Progenitor cell of endocrine pancreas (in vitro differentiated cells): ENCODE measurements at places on chromosomes 12 and 14. TPM values are rescaled to one million over a fixed set of nuclear protein-coding genes. Genes with fewer than 3 reads are reported as not detected.

GRCh38 chr12:86697916-86698640 lies 441.9 kb upstream of the MGAT4C start:
- no peak overlapping the region for H3K4me3 ChIP-seq
- no peak for DNase-seq
- H3K4me1 ChIP-seq, result no peaks in the 10 kb centered on the region
- H3K27me3 ChIP-seq, result no peaks in the 10 kb centered on the region
- H3K36me3 ChIP-seq, result no peaks in the 10 kb centered on the region

DNA sequence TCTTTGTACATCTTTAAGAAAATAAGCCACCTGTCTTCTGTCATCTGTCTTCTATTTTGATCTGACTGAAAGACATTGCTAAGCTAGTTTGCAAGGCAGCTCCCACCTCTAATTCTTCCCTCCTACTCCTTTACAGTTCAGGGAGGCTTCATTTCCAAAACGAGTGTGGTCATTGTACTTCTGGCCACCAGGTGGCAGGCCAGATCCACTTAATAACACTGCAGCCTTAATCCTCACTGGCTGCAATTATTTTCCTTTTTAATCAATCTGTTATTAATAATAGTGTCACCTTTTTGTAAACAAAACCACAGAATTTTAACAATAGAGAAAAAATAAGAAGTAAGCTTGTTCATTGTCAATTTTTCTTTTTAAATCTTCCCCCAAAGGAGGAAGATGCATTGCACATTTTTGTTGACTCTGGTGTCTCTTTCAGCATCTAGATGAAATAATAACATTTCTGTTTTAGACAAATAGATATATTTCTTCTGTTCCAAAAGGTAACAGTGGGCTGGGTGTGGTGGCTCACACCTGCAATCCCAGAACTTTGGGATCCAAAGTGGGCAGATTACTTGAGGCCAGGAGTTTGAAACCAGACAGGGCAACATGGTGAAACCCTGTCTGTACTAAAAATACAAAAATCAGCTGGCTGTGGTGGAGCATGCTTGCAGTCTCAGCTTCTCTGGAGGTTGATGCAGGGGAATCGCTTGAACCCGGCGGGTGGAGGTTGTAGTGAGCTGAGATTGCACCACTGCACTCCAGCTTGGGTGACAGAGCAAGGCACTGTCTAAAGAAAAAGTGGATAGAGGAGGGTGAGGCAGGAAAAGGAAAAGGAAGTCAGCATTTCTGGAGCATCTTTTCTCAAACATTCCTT lies 23.3 kb downstream of the GABARAPL1 start:
- no peak for DNase-seq
- H3K27me3 ChIP-seq, result no peaks in the 10 kb centered on the region
- peak overlapping the region; percentile 51 for H3K27ac ChIP-seq
- H3K4me3 ChIP-seq, result no peak overlapping the region
- H3K4me1 ChIP-seq, result no peaks in the 10 kb centered on the region

DNA sequence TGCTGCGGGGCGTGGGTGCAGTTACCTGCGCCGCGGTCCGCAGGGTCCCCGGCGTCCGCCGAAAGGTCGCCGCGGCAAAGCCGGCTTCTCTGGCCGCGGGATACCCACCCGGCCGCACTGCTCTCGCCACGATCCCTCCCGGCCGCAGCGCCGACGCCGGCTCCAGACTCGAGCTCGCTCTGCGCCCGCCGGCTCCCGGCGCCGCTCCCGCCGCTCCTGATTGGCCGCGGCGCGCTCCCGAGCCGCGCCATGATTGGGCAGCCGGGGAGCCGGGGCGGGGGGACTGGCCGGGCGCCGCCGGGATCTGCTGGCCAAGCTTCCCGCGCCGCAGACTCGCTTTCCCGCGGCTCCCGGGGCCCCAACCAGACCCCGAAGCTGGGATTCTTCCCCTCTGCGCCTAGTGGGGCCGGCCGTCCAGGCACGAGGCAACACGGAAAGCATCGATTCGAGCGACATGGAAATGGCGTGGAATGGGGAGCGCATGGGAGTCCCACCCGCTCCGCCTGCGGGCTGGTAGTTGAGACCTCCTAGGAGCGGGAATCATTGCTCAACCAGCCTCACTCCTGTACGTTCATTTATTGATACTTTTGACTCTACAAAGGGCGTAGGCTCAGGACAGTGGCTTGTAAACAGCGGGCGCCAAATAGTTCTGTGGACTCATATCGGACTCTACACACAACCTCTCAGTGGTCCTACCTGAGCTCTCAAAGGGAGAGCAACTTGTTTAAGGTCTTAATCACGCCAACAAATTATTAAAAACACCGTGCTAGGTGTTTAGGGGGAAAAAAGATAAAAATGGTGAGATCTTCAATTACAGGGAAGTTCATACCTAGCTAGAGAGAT lies 36.4 kb upstream of the STON2 start:
- H3K27ac ChIP-seq, result peak overlapping the region; percentile 71
- DNase-seq, result peak; percentile 76
- H3K4me3 ChIP-seq, result peak overlapping the region; percentile 79
- peaks cover 49% of the 10 kb centered on the region for H3K27me3 ChIP-seq
- peaks cover 19% of the 10 kb centered on the region for H3K4me1 ChIP-seq
- H3K36me3 ChIP-seq, result no peaks in the 10 kb centered on the region

- H3K27ac ChIP-seq, result no peak overlapping the region
- no peak overlapping the region for H3K4me3 ChIP-seq
- no peak for DNase-seq
- H3K27me3 ChIP-seq, result no peaks in the 10 kb centered on the region
- no peaks in the 10 kb centered on the region for H3K36me3 ChIP-seq
Measured at GRCh38 chr12:83320350-83320749, 633.6 kb downstream of the TMTC2 start.

- no peak overlapping the region for H3K27ac ChIP-seq
- peaks cover 14% of the 10 kb centered on the region for H3K4me1 ChIP-seq
- H3K27me3 ChIP-seq, result no peaks in the 10 kb centered on the region
- DNase-seq, result no peak
Measured at GRCh38 chr12:92943482-92944250, 14.6 kb upstream of the EEA1 start.

GRCh38 chr14:97866195-97866594 lies 1069.0 kb downstream of the VRK1 start:
- H3K4me1 ChIP-seq, result peaks cover 8% of the 10 kb centered on the region
- H3K27me3 ChIP-seq, result peaks cover 3% of the 10 kb centered on the region
- H3K36me3 ChIP-seq, result no peaks in the 10 kb centered on the region

GRCh38 chr12:57585156-57585555 lies 5.8 kb upstream of the PIP4K2C start:
- no peaks in the 10 kb centered on the region for H3K36me3 ChIP-seq
- no peaks in the 10 kb centered on the region for H3K4me1 ChIP-seq
- H3K4me3 ChIP-seq, result no peak overlapping the region
- no peak for DNase-seq
- no peak overlapping the region for H3K27ac ChIP-seq

DNA sequence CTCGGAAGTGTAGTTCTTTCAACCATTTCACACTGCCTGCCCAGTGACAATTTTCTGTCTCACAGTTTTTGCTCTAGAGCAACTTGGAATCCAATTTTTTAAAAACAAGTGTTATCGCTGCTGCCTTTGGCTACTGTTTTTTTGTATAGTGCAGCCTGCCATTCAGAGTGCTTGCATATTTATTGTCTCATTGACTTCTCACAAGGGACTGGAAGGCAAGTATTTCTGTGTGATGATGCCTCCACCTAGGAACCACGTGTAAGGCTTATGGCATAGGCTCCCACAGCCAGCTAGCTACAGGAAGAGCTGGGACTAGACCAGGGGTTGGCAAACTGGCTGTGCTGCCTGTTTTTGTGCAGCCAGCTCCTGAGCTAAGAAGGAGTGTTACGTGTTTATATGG lies 903 bp downstream of the PARPBP start:
- H3K27me3 ChIP-seq, result no peaks in the 10 kb centered on the region
- peaks cover 1% of the 10 kb centered on the region for H3K36me3 ChIP-seq
- peaks cover 11% of the 10 kb centered on the region for H3K4me1 ChIP-seq
- H3K4me3 ChIP-seq, result peak overlapping the region; percentile 79

DNA sequence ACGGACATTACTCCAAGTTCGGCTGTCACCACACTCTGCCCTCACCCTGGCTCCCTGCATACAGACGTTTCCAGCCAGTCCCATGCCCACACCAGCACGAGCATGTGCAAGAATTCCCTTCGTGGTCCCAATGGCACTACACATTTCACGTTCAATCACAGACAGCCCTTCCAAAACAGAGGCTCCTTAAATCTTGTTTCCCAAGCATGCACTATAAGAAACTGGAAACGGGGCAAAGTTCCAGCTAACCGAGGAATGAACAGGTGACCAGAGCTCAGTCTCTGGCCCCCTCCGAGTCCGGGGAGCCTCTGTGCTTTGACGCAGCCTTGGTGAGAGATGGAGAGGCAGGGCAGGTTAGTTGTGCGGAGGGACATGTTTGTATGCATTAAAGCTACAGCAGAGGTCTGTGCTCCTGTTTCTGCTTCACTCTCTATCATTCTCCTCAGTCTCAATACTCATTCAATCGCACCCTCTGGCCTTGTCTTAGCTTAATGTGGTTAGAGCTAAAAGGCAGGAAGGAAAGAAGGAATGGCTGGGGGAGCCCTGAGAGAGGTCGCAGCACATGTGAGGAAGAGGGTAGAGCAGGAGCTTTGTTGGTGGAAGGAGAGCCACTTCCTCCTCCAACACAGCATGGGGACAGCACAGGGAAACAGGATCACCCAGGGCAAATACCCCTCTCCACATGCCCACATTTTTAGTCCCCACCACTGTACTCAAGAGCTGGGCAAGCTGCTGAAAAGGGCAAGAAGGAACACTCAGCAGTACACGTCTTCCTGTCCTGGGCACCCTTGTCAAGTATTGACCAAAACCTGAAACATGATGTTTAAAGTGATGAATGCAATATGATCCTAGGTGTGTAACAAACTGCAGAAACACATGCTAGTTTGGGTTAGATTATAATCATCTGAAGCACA lies 12.2 kb upstream of the SELPLG start:
- H3K27ac ChIP-seq, result peak overlapping the region; percentile 29
- no peak overlapping the region for H3K4me3 ChIP-seq
- H3K4me1 ChIP-seq, result no peaks in the 10 kb centered on the region
- no peak for DNase-seq
- no peaks in the 10 kb centered on the region for H3K27me3 ChIP-seq

DNA sequence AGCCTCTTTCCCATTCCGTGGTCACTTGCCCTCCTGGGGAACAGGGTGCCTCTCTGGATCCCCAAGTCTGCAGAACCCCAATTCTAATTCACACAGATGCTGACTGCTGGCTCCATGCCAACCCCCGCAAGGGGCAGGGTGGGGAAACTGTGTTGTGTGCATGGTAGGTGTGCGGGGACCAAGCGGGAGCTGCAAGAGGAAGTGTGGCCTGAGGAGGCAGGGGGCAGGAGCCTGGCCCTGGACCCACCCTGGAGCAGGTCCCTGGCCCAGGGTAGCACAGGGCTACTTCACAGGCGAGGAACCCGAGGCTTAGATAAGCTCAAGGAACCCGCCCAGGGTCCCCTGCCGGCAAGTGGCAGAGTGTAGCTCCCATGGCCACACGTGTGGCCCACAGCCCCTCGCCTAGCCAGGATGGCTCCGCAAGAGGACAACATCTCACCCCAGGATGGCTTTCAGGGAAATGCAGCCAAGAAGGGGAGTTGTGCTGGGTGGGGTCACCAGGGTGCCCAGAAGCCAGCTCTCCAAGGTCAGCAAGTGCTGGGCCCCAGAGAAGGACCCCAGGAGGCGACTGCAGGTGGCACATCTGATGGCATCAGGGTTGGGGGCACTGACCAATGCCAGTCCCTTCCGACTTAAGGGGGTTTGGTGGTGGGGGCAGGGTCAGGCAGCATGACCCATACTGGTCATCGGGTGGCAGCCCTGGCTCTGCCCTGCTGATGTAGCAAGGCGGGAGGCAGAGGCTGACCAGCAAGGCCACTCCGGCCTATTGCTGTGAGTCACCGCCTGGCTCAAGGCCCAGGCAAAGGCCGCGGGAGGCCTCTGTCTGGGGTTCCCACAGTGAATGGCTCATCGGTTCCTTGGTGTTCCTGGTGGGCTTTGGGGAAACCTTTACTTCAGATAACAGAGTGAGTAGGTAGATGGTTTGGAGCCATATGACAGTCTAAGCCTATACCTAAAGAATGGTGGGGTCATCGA lies 37.3 kb upstream of the EML1 start:
- H3K27ac ChIP-seq, result no peak overlapping the region
- no peaks in the 10 kb centered on the region for H3K36me3 ChIP-seq
- DNase-seq, result no peak
- peaks cover 29% of the 10 kb centered on the region for H3K27me3 ChIP-seq

- H3K27ac ChIP-seq, result no peak overlapping the region
- H3K4me1 ChIP-seq, result peaks cover 14% of the 10 kb centered on the region
- DNase-seq, result no peak
- H3K4me3 ChIP-seq, result no peak overlapping the region
Measured at GRCh38 chr14:54817506-54817905, 85.1 kb downstream of the GCH1 start.

- peaks cover 3% of the 10 kb centered on the region for H3K27me3 ChIP-seq
- no peak overlapping the region for H3K27ac ChIP-seq
- H3K4me1 ChIP-seq, result peaks cover 6% of the 10 kb centered on the region
- H3K4me3 ChIP-seq, result no peak overlapping the region
Measured at GRCh38 chr12:27999970-28000369, 27.4 kb upstream of the PTHLH start.

DNA sequence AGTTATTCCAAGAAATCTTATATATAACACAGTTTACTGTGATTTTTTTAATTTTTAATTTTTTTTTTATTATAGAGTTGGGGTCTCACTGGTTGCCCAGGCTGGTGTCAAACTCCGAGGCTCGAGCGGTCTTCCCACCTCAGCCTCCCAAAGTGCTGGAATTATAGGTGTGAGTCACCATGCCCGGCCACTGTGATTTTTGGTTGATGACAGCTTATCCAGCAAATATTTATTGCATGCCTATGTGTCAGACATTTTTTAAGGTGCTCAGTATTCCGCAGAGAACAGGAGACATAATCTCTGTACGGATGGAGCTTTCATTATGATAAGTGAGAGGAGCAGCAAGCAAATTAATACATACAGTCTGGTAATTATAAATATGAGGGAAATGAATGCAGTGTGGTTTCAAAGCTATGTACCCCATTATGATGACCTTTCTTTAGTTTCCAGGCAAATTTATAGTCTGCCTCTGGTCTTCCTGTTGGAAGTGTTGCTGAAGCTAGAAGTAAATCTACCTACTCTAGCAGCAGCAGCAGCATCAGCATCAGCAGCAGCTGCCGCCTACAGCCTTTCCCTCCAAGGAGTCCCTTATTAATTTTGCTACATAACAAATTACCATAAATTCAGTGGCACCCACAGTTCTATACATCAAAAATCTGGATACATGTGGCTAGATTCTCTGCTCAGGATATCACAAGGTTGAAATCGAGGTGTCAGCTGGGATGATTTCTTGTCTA lies 32.3 kb downstream of the FRS2 start:
- H3K36me3 ChIP-seq, result no peaks in the 10 kb centered on the region
- peaks cover 3% of the 10 kb centered on the region for H3K4me1 ChIP-seq
- H3K27ac ChIP-seq, result no peak overlapping the region
- DNase-seq, result no peak

GRCh38 chr14:55568618-55569017 lies 11.4 kb upstream of the KTN1 start:
- no peak for DNase-seq
- no peak overlapping the region for H3K4me3 ChIP-seq
- H3K27me3 ChIP-seq, result no peaks in the 10 kb centered on the region

Gene CHFR
- 48.1 and 51.4 TPM in 2 replicates for total RNA-seq

Gene LMBR1L
- total RNA-seq, result 142 and 143 TPM in 2 replicates

Gene HOXC4
- total RNA-seq, result 19.6 and 19.8 TPM in 2 replicates

Gene GPD1
- 2.0 and 2.1 TPM in 2 replicates for total RNA-seq
